ENCODE measurements at places on chromosomes 1 and 21.

- DNase-seq, result no peak
Observed at GRCh38 chr1:195105773-195106172, 1502.5 kb downstream of the KCNT2 start.

DNA sequence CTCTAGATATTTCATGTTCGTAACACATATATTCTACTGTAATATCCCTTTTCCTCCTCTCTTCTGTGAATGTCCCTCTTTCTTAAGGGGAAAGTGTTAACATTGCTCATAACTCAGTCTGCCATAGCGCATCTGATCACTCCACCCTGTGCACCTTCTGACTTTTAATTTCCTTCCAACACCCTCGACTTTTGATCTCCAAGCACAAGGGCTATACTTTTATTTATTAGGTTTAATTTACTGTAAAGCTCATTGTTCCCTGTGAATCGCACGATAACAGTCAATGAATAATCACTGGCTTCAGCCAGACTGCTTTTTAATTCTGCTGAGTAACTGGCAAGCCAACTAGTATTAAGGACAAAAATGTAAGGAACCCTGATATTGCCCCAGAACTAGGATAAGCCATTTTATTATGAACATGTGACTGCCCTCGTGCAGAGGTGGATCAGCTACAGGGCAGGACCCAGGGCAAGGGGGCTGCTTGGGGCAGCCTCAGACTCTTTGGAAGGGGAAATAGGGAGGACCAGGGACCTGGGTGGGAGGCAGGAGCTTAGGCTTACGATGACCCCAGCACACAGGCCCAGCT, 2.6 kb upstream of the ETS2 start:
- DNase-seq, result no peak

- DNase-seq, result no peak
Observed at GRCh38 chr21:17497316-17497715, 15.5 kb upstream of the CXADR start.

DNA sequence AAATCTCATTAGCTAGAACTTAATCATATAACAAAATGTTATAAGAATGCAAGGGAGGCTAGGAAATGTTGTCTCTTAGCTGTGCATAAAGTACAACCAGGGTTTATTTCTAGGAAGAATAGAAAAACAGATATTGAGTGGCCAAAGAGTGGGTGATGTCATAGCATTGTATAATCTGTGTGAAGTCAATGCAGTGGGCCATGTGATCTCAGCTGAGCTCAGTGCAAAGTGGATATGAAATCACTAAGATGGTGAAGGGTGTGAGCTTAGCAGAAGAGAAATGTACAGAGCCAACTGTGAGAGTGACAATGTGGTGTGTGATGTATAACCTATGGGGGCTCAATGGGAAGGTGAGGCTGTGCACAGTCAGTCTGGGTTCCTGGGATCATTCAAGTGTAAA, 29.7 kb upstream of the DUSP23 start:
- no peak for DNase-seq

DNA sequence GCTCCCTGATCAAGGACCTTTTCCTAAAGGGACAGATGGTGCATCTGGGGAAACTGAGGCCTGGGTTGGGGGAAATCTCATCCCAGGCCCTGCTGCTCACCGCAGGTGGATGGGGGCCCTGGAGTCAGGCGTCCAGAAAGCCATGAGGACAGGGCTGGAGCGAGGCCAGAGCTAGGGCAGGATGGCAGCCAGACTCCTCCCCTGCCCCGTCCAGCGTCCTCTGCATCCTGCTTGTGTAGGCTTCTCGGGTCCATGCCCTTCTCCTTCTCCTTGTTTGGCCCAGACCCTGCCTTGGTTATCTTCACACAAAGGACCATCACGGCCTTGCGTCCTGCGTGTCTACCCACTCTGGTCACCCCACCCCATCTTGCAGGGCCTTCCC, 43.0 kb downstream of the TRIM11 start:
- no peak for DNase-seq

DNA sequence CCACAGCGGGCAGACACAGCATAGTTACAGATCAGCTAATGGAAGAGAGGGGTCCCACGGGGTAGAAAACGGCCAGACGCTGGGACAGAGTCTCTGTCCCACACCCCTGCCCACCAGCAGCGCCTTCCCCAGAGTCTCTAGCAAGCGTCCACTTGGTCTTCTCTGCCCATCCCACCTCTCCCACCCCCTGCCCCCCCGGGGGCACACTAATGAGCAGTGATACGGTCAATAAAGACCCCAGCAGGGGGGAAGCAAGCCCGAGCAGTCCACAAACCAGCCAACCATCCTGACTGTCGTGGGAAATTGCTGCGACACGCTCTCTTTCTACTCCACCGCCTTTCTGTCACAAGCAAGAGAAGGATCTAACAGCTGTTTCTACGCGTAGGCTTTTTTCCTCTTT, 374.7 kb downstream of the NPHP4 start:
- no peak for DNase-seq

- peak; percentile 61 for DNase-seq
Observed at GRCh38 chr1:67339623-67340343, 32.1 kb downstream of the IL12RB2 start.

DNA sequence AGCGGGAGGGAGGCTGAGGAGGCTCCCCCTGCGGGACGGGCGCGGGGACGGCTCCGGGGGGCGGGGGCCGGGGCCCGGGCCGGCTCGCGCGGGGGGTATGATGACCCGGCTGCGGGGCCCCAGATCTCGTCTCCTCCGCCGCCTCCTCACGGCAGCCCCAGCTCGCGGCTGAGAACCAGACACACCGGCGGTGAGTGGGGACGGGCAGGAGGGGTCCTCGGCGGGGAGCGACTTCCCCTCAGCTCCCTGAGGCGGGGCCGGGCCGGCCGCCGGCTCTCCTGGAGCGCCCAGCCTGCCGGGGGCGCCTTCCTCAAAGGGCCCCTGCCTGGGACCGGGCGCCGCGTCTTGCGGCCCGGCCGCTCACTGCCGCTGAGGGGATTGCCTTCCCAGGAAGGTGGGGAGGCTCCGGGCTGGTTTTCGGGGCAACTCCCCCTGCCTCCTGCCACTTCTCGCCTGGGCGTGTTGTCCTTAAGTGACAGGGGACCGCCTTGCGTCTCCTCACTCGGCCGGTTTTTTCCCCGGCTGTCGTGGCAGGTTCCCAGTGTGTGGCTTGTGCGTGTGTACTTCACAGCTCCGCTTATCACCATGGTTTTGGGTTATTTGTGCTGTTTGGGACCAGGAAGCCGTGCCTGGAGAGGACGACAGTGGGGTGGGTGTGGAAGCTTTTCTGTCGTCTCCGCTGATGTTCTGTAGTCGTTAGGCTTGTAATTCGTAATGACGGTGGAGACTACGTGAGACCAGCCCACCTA, 800 bp downstream of the HIPK1 start:
- DNase-seq, result peak; percentile 72

DNA sequence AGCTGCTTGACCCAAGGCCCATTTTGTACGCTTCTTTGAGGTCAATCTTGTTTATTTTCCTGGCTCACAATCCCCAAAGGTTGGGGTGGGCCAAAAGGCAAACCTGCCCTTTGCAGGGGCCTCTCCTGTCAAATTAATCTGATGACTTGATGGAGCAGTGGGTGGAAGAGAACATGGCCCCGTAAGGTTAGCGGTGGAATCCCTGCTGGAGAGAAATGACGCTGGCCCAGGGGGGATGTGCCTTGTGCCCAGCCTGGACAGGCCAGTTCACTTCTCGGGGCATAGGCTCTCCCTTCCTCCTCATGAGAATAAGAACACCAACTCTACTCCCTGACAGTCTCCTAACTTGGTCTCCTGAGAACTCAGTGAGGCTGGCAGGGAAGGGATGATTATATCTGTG, 40.5 kb downstream of the C1orf198 start:
- no peak for DNase-seq

GRCh38 chr1:47226839-47227215, 5.2 kb downstream of the TAL1 start:
- DNase-seq, result no peak

Measured in activated CD4-positive, alpha-beta T cell treated with anti-CD3 and anti-CD28 coated beads for 48 hours (primary cell).